ENCODE measurements at places on chromosomes 2 and 18.

GRCh38 chr2:219095406-219095935 is 34.8 kb upstream of the IHH start:
- DNase-seq = no peak
- H3K4me1 ChIP-seq = no peaks in the 10 kb centered on the region
- no peaks in the 10 kb centered on the region for H3K27me3 ChIP-seq
- no peak overlapping the region for H3K27ac ChIP-seq
- H3K36me3 ChIP-seq = no peaks in the 10 kb centered on the region

- peak overlapping the region; percentile 30 for H3K27ac ChIP-seq
- DNase-seq = no peak
- H3K27me3 ChIP-seq = no peaks in the 10 kb centered on the region
- H3K4me3 ChIP-seq = peak overlapping the region; percentile 59
Observed at GRCh38 chr2:38778687-38779082, 675 bp downstream of the GEMIN6 start.

DNA sequence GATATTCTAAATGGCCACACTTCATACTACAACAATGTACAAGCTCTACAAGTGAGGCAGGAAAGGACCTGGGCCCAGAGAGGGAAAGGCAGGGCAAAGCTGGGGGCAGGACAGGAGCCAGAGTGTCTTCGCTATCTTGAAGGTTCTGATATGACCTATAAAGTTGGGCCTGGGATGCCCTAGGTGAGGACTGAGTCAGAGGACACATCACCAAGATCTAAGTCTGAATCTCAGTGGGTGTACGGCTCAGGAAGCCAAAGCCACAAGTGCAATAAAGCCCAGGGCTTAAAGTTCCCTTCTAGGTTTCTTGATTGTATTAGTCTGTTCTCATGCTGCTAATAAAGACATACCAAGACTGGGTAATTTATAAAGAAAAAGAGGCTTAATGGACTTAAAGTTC is 219.1 kb downstream of the ALK start:
- H3K27ac ChIP-seq = no peak overlapping the region
- H3K4me3 ChIP-seq = no peak overlapping the region
- H3K4me1 ChIP-seq = no peaks in the 10 kb centered on the region
- H3K27me3 ChIP-seq = no peaks in the 10 kb centered on the region
- H3K36me3 ChIP-seq = no peaks in the 10 kb centered on the region

GRCh38 chr2:215612786-215613185 is 176.9 kb upstream of the FN1 start:
- no peak overlapping the region for H3K4me3 ChIP-seq
- no peak for DNase-seq
- no peaks in the 10 kb centered on the region for H3K27me3 ChIP-seq
- H3K4me1 ChIP-seq = no peaks in the 10 kb centered on the region
- no peak overlapping the region for H3K27ac ChIP-seq

DNA sequence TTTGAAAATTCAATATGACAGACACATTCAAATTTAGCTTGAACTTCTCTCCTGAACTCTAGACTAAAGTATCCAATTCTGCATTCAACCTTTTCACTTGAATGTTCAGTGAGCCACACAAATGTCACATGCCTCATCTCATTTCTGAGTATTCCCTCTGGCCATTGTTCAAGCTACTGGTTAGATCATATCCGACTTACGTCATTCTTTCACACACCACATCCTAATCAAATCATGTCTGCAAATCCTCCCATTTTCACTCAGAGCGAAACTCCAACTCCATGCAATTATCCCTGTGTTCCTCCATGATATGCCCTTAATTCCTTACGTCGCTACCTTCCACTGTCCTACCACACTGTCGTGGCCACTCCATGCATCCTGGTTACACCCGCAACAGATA is 425.1 kb downstream of the CBLN2 start:
- no peaks in the 10 kb centered on the region for H3K27me3 ChIP-seq
- DNase-seq = no peak
- H3K4me1 ChIP-seq = no peaks in the 10 kb centered on the region
- H3K27ac ChIP-seq = no peak overlapping the region

DNA sequence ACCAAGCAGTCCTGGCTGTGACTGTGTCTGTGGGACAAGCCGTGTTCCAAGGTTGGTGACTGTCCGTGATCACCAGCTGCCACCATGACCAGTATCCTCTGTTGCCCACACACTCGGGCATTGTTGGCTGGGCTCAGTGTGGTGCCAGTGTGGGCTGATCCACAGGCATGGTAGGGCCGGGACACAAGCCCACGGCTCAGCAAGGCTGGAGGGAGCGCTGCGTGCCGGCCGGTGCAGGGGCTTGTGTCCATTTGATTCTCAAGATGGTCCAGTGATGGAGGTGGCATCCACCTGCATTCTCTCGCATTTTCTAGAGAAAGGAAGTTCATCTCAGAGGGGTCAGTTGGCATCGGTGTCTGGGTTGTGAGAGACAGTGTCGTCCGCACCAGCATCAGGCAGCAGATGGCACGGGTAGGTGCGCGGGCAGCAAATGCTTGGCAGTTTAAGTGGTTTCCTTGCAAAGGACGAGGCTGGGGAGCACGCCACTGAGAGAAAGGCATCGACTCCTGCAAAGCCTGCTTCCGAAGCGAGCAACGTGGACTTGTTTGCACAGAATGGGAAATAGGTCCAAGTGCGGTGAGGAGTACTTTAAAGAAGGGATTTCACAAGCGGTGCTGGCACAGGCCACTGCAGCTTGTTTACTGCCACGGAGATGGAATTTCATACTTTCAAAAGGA is 20.9 kb downstream of the TWIST2 start:
- H3K27ac ChIP-seq = no peak overlapping the region
- DNase-seq = no peak
- H3K36me3 ChIP-seq = no peaks in the 10 kb centered on the region
- H3K27me3 ChIP-seq = no peaks in the 10 kb centered on the region

GRCh38 chr2:166057370-166058164 is 70.3 kb downstream of the SCN1A start:
- H3K4me3 ChIP-seq = no peak overlapping the region
- no peaks in the 10 kb centered on the region for H3K4me1 ChIP-seq
- no peaks in the 10 kb centered on the region for H3K36me3 ChIP-seq
- peak; percentile 16 for DNase-seq
- no peak overlapping the region for H3K27ac ChIP-seq

- no peak overlapping the region for H3K4me3 ChIP-seq
- peaks cover 8% of the 10 kb centered on the region for H3K27me3 ChIP-seq
- no peaks in the 10 kb centered on the region for H3K36me3 ChIP-seq
- H3K4me1 ChIP-seq = no peaks in the 10 kb centered on the region
- no peak for DNase-seq
Observed at GRCh38 chr18:50726960-50727589, 92.7 kb downstream of the MRO start.

DNA sequence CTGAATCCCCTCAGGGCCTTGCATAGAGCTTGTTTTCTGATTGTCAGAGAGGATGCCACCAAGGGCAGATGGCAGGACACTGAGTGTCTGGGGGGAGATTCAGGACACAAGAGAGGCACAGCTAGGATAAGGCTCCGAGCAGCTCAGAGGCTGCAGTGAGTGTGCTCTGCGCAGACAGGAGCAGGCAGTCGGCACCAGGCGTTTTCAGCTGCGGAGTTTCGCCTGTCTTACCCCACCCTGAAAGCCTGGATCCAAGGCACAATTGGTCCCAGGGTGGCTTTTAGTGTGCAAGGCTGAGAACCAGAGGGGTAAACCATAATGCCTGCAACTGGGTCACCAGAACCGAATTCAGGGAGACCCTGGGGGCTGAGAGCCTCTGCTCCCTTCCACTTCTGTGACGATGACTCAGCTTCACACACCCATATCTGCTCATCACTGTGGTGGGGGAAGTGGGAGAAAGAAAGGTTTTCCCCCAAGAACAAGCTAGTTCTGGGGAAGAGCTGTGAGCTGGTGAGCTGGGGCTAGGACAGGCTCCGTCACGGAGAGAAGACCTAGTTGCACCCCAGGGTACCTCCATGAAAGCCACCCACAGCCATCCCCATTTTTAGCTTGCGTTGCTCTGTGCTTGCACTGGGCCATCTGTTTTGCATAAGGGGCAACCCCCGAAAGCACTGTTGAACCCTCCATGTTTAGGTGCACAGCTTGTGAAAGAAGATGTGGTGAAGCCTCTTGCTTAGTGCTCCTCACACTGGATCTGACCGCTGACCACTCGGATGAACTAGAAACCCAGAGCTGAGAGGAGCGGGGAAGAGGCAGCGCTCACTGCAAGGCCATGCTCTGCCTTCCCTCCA is 173.7 kb downstream of the CELF4 start:
- H3K27ac ChIP-seq = no peak overlapping the region
- no peak for DNase-seq
- H3K27me3 ChIP-seq = peaks cover 10% of the 10 kb centered on the region
- no peaks in the 10 kb centered on the region for H3K36me3 ChIP-seq
- H3K4me3 ChIP-seq = no peak overlapping the region
- H3K4me1 ChIP-seq = no peaks in the 10 kb centered on the region

GRCh38 chr2:21009662-21010225 is 34.1 kb downstream of the APOB start:
- no peaks in the 10 kb centered on the region for H3K36me3 ChIP-seq
- H3K4me3 ChIP-seq = no peak overlapping the region
- no peaks in the 10 kb centered on the region for H3K27me3 ChIP-seq
- no peak overlapping the region for H3K27ac ChIP-seq

- H3K36me3 ChIP-seq = peaks cover 8% of the 10 kb centered on the region
- DNase-seq = no peak
- no peak overlapping the region for H3K4me3 ChIP-seq
- H3K27me3 ChIP-seq = no peaks in the 10 kb centered on the region
- H3K4me1 ChIP-seq = no peaks in the 10 kb centered on the region
Observed at GRCh38 chr2:54240515-54241469, 15.2 kb downstream of the TSPYL6 start.

DNA sequence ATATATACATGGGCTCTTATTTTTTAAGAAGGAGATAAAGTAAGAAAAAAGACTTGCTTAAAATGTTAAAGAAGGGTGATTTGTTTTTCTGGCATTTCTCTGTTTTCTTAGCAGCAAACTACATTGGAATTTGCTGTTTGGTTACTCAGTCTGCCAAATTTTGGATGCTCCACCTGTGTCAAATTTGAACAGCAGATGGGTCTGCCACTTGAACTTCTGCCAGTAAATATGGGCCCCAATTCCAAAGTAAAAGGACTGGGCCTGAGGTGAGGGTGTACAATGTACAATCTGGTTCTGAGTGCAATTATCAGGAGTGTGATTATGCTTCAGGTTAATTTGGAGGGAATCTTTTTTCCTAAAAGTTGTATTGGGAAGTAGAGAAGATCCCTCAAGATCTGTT is 794.5 kb downstream of the DSC3 start:
- no peak overlapping the region for H3K27ac ChIP-seq
- H3K36me3 ChIP-seq = no peaks in the 10 kb centered on the region
- DNase-seq = no peak

DNA sequence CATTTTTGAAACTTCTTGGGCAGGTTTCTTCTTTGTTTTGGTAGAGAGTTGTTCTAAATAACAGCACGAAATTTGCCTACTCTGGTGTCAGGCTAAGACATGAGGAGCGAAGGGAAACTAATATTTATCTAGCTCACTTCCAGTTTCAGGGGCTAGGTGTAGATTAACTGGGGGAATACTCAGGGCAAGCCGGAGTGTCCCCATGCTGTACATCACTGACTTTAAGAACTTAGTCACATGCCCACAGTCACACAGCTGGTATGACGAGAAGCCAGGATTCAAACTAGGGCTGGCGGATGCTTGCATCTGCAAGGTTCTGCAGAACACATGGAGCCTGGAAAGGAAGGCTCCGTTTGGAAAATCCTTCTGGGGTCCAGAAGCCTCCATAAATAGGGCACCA is 133.3 kb downstream of the ALPK2 start:
- H3K27me3 ChIP-seq = peaks cover 35% of the 10 kb centered on the region
- no peak for DNase-seq
- no peak overlapping the region for H3K27ac ChIP-seq
- H3K4me1 ChIP-seq = no peaks in the 10 kb centered on the region

DNA sequence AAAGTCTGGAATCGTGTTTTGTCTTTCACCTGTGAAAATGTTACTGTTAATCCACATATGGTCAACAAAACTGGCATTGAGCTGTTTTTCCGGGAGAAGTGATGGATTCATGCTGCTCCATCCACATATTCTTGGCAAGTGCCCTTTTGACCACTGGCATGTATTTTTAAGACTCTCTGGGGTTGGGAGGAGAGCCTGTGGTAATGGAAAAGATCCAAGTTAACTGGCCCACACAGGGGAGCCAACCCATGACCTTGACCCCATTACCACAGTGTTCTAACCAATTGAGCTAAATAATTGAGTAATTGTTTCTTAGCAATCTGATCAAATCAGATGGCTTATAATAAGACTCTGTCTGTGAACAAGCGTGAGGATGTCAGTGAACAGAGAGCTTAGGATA is 296.2 kb upstream of the NRP2 start:
- DNase-seq = no peak
- H3K4me1 ChIP-seq = no peaks in the 10 kb centered on the region
- no peaks in the 10 kb centered on the region for H3K27me3 ChIP-seq

- H3K4me3 ChIP-seq = no peak overlapping the region
- no peaks in the 10 kb centered on the region for H3K36me3 ChIP-seq
- no peak overlapping the region for H3K27ac ChIP-seq
Observed at GRCh38 chr2:5668682-5669250, 23.4 kb upstream of the SOX11 start.

- H3K4me1 ChIP-seq = no peaks in the 10 kb centered on the region
- no peak for DNase-seq
- H3K27ac ChIP-seq = no peak overlapping the region
- H3K4me3 ChIP-seq = no peak overlapping the region
- no peaks in the 10 kb centered on the region for H3K27me3 ChIP-seq
Observed at GRCh38 chr18:12552879-12553242, 105.0 kb downstream of the SPIRE1 start.

GRCh38 chr2:170086751-170087412 is 91.1 kb upstream of the MYO3B start:
- H3K36me3 ChIP-seq = peaks cover 15% of the 10 kb centered on the region
- DNase-seq = no peak
- peaks cover 23% of the 10 kb centered on the region for H3K4me1 ChIP-seq
- H3K27me3 ChIP-seq = no peaks in the 10 kb centered on the region

- H3K4me3 ChIP-seq = no peak overlapping the region
- DNase-seq = no peak
- H3K27ac ChIP-seq = no peak overlapping the region
- no peaks in the 10 kb centered on the region for H3K36me3 ChIP-seq
- no peaks in the 10 kb centered on the region for H3K27me3 ChIP-seq
Observed at GRCh38 chr2:50922506-50922905, 109.4 kb downstream of the NRXN1 start.

GRCh38 chr18:22988208-22988607 is 55.1 kb downstream of the RBBP8 start:
- no peak for DNase-seq
- H3K36me3 ChIP-seq = peaks cover 92% of the 10 kb centered on the region

DNA sequence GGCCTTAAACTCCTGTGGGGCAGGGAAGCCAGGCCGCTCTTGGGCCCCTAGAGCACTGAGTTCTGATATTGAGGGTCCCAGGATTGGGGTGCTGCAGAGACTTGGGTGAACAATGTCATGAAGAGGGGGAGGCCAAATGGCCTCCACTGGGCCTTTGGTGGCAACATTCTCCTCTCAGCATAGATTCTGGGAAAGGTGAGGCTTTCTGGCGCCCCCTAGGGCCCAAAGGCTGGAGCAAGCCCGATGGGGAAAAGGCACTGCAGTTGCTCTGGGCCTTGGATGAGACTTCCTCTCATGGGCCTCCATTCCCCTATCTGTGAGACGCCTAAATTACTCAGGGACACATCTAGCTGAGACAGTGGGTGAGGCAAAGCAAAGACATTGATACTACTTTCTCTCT is 84.8 kb downstream of the ACAA2 start:
- DNase-seq = peak; percentile 37
- no peak overlapping the region for H3K27ac ChIP-seq
- H3K27me3 ChIP-seq = no peaks in the 10 kb centered on the region
- no peak overlapping the region for H3K4me3 ChIP-seq
- no peaks in the 10 kb centered on the region for H3K36me3 ChIP-seq
- no peaks in the 10 kb centered on the region for H3K4me1 ChIP-seq
